ENCODE measurements at places on chromosomes 2 and 18.

DNA sequence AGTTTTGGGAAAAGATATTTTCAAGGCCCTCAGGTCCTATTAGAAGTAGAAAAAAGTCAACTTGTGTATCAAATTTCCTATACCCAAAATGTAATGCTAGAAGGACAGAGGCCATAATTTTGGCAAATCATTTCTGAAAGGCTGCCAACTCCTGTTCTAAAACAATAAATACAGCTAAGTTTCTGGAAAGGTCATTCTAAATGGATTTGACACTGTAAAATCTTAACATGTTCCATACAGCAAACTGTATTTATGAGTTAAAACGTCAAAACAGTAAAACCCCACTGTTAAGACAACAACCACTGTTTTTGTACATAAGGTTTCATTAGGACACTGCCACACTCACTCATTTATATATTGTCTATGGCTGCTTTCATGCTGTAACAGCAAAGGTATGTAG, 9.7 kb downstream of the FAM98A start:
- no peak for DNase-seq

DNA sequence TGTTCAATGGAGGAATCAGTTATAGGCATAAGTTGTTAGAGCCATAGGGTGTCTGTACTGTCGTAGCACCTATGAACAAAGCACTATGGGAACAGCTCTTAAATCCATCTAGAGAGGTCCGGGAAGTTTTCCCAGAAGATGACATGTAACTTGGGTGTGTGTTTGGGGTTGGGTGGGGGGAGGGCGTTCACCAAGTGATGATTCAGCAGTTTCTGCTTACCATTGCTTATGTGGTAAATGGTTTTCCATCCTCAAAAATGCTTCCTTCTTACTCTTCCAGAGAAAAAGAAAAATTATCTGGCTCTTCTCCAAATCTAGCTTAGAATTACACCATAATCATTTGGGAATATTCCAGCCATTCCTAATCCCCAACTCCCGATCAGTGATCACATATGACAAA, 361.1 kb upstream of the ZNF521 start:
- no peak for DNase-seq

DNA sequence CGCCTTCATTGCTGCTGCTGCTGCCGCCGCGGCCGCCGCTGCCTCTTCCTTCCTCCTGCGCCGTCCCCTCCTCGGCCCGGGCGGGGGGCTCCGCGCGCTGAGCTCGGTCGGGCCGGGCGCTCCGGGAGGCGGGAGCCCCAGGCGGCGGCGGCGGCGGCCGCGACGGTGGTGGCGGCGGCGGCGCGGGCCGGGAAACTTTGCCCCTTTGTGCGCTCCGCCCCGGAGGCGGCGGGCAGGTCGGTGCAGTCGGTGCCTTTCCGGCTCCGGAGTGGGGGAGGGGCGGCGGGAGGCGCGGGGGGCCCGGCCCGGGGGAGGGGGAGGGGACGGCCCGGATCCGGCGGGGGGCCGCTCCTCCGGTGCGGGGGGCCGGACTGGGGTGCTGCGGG, 205 bp downstream of the TET3 start:
- DNase-seq = peak; percentile 75

DNA sequence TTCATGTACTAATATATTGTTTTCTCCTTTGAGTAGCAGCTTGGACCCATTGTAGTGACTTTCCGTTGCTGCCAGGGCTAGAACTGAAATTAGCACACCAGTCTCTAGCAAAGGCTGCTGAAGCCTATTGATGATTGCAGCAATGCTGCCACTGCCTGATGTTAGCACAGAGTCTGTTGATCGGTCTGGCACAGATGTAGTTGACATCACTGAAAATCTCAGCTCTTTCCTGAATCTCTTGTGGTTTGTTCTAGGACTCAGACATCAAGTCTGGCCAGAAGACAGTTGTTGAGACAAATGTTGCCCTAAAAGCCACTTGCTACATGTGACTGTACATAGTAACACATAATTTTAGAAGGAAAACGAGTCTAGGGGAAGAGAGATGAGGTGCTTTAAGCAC, 47.2 kb downstream of the VAPA start:
- DNase-seq = no peak

DNA sequence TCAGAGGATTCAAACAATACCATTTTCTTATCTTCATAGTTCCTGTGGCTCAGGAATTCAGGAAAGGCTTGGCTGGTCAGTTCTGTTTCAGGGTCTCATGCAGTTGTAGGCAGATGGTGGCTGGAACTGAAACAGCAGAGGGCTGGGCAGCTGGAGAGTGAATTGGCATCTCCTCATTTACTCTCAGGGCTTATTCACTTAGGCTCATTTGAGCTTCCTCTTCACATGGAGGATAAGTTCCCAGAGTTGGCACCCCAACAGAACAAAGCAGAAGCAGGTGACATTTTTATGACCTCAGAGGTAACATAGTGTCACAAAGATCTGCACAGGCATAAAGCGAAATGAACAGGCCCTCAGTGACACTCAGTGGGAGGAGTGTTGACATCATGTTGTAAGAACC, 66.1 kb downstream of the RBBP8 start:
- no peak for DNase-seq

- DNase-seq = no peak
Measured at GRCh38 chr2:9095690-9096089, 92.2 kb upstream of the MBOAT2 start.

DNA sequence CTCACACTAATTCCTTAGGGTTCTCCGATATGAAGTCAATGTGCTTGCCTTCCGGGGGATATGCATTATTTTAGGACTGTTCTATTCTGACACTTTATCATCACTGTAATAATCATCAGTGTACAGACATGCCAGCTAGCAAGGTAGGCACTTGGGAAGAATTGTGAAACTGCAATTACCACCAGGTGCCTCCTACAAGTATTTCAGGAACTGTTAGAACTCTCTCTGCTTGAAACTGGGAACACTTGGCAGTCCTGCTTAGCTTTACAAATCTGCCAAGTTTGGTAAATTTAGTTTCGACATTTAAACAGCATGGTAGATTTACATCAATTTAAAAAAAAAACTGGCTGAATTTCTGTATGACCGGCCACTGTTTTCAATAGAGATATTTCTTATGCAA, 128.7 kb downstream of the SATB2 start:
- DNase-seq = no peak

GRCh38 chr2:173373290-173373689, 18.6 kb downstream of the CDCA7 start:
- DNase-seq = no peak

DNA sequence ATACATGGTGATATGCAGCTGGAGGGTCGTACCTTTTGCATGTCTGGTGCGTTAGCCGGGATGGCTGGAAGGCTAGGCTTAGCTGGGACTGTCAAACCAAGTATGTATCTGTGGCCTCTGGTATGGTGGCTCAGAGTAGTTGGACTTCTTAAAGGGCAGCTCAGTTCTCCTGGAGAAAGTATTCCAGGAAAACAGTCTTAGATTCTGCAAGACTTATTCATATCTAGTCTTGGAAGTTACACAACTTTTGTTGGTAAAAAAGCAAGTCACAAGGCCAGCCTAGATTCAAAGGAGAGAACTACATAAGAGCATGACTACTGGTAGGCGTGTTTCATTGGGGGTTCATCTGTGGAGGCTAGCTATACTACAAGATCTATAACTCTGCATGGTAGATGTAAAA, 45.5 kb downstream of the EML4 start:
- DNase-seq = no peak

DNA sequence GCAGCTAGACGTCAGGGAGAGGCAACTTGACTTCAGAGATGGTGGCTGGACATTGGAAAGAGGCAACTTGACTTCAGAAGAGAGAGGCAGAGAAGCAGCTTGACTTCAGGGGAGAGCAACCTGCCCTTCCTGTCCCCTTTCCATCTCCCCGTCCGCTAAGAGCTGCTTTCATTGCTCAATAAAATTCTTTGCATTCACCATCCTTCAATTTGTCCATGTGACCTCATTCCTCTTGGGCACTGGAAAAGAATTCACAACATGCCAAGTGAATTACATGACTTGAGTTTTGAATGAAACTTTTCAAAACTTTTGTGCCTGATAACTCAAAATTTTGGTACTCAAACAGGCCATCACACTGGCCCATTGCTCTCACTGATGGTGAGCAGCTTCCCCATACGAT, 158.9 kb downstream of the DPP4 start:
- DNase-seq = no peak

GRCh38 chr2:29841386-29842004, 79.9 kb downstream of the ALK start:
- DNase-seq = peak; percentile 44

- DNase-seq = peak; percentile 78
Measured at GRCh38 chr2:8408560-8409460, 273.0 kb upstream of the ID2 start.

DNA sequence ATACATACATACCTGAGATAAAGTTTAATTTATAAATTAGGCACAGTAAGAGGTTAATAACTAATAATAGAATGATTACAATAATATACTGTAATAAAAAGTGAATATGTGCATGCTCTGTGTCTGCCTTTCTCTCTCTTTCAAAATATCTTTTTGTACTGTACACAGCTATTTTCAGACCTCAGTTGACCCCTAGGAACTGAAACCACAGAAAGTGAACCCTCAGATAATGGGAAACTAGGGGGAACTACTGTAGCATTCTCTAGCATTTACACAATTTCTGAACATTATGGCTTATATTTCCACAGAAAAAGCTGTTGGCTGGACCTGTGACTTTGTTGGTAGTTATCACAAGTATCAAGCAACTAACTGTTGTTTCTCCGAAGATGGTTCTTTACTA, 25.9 kb downstream of the WDR75 start:
- DNase-seq = no peak

GRCh38 chr2:30267161-30267975, 36.0 kb downstream of the LBH start:
- peak; percentile 73 for DNase-seq

DNA sequence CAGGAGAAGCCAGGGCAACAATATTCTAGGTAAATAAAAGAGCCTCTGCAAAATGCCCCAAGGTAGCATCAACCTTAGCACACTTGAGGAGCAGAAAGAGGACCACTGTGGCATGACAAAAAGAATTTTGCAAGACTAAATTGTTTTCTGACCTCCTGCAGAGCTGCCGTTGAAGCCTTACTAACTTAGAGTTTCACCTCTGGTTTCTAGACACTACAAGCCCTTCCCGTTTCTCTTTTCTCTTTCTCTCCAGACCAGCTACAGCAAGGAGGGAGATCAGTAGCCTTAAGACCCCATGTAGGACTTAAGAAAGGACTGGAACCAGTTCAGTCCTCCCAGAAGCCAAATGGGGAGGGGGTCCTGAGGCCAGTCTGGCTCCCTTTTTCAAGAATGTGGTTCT, 73.3 kb upstream of the SP3 start:
- no peak for DNase-seq

- no peak for DNase-seq
Measured at GRCh38 chr18:32420084-32420750, 50.5 kb downstream of the GAREM1 start.

DNA sequence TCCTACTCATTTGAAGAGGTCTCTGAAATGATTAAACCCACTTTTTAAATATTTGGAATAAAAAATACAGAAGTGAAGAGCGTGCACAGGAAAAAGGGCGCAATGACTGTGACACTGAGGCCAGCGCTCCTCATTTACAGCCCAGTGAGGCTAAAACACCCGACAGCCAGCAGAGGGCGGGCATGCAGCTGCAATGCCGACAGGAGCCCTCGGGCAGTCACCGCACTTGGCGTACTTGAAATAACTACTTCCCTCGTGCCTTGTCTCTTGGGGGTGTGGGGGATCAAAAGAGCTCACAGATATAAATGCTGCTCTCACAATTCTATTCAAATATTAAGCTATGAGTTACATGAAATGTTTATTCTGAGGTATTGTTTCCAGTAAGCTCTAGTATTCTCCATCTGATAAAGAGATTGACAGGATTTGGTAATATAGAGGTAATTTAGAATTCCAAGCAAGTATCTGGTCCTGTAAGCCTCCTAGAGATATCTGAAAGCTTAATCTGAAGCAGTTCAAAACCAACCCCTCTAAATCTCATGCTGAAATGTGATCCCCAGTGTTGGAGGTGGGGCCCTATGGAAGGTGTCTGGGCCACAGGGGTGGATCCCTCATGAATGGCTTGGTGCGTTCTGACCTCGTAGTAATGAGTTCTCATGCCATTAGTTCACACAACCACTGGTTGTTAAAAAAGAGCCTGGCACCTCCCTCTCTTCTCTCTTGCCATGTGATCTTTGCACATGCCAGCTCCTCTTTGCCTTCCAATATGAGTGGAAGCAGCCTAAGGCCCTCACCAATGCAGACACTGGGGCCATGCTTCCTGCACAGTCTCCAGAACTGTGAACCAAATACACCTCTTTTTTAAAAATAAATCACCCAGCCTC, 93.6 kb downstream of the ZAP70 start:
- DNase-seq = peak; percentile 84

GRCh38 chr2:70046534-70046933, 40.7 kb upstream of the PCBP1 start:
- DNase-seq = no peak

DNA sequence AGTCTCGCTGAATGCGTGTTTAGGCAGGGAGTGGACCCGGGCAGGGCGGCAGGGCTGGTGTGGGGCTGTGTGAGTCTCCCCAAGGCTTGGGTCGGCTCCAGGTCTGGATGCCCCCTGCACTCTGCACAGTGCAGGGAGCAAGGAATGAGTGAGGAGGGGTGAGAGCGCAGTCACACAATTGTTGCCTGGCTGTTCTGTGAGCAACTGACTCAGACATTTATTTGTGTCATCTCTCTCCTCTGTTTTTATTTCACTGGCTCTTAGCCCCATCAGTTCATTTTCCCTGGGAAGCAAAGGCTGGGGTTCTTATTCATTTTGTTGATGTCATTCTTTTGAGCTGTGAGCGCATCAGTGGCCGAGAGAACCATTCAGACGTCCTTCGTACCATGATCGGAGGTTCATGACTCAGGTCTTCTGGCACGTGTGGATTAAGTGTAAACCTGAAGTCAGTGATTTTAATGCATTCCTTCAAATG, 61.1 kb downstream of the GATA6 start:
- DNase-seq = no peak

GRCh38 chr18:9106800-9107584, 4.5 kb downstream of the NDUFV2 start:
- no peak for DNase-seq

GRCh38 chr2:120763508-120763907, 27.8 kb downstream of the GLI2 start:
- DNase-seq = no peak

- no peak for DNase-seq
Measured at GRCh38 chr2:30759481-30759880, 47.8 kb downstream of the CAPN13 start.

DNA sequence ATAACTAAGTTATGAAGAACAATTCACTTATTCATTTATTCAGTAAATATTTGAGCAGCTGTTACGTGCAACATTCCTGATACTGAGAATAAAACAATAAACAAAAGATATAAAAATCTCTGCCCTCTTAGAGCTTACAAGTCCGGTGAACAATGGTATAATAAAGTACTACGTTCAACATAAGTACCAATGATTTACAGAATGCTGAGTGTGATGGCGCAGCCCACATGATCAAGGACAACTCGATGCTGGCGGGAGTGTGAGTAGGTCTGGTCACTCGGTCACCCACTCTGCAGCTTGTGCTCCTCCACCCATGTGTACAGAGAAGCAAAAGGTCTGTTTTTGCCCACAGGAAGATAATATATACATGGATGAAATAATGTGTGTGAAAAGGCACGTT, 254.3 kb downstream of the BCL11A start:
- DNase-seq = no peak

GRCh38 chr2:197959383-197959782, 155.0 kb downstream of the PLCL1 start:
- DNase-seq = no peak

GRCh38 chr2:163774862-163775261, 39.1 kb upstream of the FIGN start:
- no peak for DNase-seq

GRCh38 chr2:150027164-150027563, 439.6 kb upstream of the MMADHC start:
- DNase-seq = no peak

GRCh38 chr2:236393581-236393980, 129.4 kb upstream of the ASB18 start:
- DNase-seq = no peak
